AG08396 (cell line): ENCODE measurements at places on chromosomes 5 and 9.

GRCh38 chr5:76223696-76224095, 140.5 kb downstream of the SV2C start:
- no peak for DNase-seq

- DNase-seq = no peak
Observed at GRCh38 chr5:6703806-6704205, 9.4 kb upstream of the TENT4A start.

DNA sequence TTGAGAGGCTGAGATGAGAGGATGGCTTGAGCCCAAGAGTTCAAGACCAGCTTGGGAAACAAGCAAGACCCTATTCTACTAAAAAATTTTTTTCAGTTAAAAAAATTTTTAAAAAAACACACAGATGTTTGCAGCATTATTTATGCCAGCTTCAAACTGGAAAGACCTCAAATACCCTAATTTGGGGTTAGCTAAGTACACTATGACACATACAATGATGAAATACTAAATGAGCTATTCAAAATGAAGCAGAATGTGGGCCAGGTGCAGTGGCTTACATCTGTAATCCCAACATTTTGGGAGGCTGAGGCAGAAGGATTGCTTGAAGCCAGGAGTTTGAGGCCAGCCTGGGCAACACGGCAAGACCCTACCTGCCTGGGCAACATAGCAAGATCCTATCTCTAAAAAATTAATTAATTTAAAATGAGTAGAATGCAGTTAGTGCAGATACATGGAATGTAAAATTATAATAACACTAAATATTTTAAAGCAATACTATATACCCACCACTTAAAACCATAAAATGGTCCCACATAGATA, 44.9 kb downstream of the LHFPL2 start:
- no peak for DNase-seq

DNA sequence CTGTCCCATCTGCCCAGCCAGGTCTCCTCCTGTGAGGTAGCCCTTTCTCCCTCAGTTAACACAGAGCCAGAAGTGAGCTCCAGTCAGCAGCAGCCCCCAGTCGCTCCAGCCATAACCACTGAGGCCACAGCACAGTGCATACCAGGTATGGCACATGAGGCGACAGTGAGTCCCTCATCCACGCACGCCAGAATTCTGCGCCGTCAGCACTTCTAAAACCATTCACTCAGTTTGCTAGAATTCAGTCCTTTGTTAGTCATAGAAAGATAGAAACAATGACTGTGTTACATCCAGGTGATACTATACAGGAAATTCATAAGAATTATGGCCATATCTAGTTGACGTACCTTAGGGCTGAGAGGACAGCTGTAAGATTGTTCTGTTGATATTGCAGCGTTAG, 88.5 kb downstream of the KIAA1958 start:
- DNase-seq = no peak

DNA sequence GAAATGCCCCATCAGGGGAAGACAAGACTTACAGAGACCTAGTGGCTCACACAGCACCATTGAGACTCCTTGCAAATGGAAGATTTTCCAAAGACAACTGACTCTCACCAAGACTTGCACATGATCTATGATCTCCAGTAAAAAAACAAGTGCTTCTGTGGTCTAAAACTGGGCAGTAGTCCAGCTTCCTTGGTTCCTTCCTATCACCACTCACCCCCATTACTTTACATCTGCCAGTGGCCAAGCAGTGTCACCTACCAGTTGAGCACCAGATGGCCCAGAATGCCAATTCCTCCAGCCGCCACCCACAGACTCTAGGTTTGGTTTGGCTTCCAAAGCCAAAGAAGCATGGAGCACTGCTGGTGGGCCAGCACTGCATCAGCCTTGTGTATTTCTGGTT, 47.7 kb downstream of the SH3TC2 start:
- no peak for DNase-seq

DNA sequence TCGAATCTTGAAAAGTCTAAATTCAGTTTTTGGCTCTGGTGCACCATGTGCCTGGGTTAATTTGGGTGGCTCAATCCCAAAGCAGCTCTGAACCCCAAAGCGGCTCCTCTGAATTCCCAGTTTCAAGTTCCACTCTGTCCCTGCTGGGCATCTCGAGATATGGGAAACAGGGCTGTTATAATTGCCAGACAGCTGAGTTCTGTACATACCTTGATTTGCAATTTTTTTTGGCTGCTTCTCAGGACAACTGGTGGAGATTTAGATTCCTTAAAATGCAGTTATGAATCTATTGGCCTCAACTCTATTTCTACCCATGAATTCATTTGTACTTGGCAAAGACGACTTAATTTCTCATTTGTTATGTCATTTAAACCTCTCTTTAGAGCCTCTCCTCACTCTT, 808.5 kb downstream of the TLE4 start:
- no peak for DNase-seq

DNA sequence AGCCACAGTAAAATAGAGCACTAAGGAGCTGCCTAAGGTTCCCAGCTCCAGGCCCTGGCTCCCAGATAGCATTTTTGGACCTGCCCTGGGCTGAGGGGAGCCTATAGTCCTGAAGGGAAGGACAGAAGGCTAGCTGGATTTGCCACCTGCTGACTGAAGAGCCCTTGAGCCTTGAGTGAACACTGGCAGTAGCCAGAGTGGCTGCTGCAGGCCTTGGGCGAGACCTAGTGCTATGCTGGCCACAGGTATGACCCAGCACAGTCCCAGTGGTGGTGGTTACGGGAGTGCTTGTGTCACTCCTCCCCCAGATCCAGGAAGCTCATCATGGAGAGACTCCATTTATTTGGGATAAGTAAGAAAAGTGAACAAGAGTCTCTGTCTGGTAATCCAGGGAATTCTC, 10.3 kb upstream of the STX17 start:
- DNase-seq = no peak

GRCh38 chr9:135891027-135891631, 16.2 kb downstream of the CAMSAP1 start:
- no peak for DNase-seq

DNA sequence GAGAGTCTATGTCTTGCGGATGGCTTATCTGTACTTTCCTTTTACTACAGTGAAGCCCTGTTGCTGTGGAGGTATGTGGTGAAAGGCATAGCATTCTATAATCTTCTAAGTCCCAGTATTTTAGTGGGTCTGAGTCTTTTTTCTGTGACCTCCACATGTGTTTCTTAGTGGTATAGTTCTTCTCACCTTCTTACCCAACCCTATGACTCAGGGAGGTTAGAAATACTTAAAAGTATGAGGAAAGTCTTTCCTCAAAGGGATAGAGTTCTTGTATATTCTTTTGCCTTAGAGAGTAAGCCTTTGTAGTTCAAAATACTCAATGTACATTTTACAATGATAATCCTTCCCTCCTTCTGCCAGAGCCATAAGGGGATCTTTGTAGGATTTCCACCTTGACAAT, 621.9 kb upstream of the CTNND2 start:
- no peak for DNase-seq

GRCh38 chr5:76620166-76620565, 3.0 kb downstream of the F2RL2 start:
- DNase-seq = no peak
